Left lobe of liver (tissue), 2 donors: ENCODE measurements at places on chromosomes 7 and 10.

DNA sequence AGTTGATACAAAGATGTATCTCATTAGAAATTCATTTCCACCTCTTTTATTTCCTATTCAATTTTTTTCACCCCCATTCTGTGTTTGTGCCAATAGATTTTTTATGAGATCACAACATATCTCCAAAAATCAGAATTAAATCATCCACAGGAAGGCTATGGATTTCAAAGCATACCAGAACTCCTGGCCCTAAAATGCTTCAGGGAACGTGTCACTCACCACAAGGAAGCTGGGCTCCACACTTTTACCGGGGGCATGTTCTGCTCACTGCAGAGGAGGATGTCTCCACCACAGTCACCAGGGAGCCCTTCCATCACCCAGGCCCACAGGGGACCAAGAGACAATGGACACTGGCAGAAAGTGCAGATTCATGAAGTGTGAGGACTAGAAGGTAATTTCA, 456.8 kb downstream of the KCNMA1 start:
- no peak for DNase-seq

- DNase-seq, result peak; percentile 43
Observed at GRCh38 chr7:128201067-128201689, 39.9 kb upstream of the LEP start.

GRCh38 chr7:47991270-47991669, 11.9 kb upstream of the HUS1 start:
- no peak for DNase-seq

- peak; percentile 79 for DNase-seq
Observed at GRCh38 chr10:114723991-114724715, 66.1 kb upstream of the ABLIM1 start.

GRCh38 chr10:89521368-89521767, 14.0 kb downstream of the SLC16A12 start:
- DNase-seq, result no peak

- DNase-seq, result no peak
Observed at GRCh38 chr7:85186083-85186520, 754 bp downstream of the SEMA3D start.

GRCh38 chr10:62779487-62780248, 24.9 kb upstream of the ADO start:
- DNase-seq, result no peak

DNA sequence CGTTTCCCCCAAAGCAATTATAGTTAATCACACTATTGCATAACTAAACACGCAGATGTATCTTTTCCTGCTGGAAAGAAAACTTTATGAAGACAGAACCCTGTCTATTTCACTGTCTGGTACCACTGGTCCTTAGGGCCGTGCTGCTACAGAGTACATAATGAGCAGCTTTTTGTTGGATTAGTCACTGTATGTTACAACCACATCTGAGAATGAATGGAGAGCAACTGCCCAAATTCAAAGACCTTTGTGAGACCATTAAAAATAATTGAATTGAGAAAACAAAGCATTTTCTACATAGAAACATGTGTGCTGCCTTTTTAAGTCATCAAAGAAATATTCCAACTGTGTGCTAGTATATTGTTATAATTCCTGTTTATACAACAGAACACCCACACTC, 111.3 kb upstream of the SORCS1 start:
- DNase-seq, result no peak

DNA sequence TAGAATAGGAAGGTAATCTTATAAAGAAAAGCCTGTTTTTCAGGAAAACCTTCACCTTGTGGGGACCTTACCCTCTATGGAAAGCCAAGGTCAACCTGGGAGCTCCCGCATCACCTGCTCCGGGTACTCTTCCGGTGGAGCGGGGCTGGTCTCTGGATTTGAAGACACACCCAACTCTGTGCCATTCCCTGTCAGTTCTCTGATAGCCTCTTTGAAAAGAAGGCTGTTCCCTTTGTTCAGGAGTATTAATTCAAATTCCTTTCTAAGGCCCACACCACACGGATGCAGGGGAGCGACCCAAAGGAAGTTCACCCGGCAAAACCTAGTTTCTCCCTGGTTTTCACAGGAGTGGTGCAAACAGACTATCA, 10.7 kb downstream of the CTBP2 start:
- no peak for DNase-seq

DNA sequence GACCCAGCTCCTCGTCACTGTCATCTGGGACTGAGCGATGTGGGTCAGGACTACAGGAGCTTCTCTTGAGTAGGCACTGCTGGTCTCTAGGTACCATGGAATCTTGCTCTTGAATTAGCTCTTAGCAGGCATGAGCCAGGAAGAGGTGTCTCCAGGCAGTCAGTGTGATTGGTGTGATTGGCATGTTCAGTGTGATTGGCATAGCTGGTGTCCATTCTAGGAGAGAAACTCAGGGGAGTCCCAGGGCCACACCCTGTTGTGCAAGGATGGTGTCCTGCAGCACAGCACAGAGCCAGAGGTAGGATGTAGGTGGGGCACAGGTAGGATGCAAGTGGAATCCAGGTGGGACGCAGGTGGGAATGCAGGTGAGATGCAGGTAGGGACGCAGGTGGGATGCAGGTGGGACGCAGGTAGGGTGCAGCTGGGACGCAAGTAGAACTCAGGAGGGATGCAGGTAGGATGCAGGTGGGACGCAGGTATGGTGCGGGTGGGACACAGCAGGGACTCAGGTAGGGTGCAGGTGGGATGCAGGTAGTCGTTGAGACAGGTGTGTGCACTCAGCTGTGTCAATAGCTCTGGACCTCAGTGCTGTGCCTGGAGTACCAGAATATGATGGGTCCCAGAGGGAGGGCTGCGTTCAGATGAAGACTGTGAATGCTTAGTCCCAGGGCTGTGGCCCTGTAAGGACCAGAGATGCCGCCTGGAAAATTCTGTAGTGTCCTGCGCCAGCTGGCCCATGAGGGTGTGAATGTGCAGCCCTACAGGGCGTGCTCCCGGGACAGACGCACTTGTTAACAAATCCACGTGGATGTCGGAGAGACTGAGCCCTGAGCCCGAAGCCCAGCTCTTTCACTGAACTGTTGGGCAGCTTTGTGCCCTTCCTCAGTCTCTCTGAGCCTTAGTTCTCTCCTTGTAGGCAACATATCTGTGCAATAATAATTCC, 248.2 kb upstream of the PITRM1 start:
- peak; percentile 38 for DNase-seq

DNA sequence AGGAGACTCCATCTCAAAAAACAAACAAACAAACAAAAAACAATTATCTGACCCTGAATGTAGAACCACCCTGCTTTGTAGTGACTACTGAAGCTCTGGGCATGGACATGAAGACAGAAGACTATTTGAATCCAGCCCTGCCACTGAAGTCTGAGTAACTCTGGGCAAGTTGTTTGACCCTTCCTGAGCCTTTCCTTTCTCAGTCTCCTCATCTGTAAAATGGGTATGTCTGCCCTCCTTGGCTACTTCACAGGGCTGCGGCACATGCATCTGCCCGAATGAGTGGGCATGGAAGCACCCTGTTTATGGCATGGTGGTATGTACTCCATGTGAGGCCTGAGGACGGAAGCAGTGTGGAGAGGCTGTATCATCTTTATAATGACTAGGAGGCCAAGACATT, 22.2 kb upstream of the MALSU1 start:
- no peak for DNase-seq

- DNase-seq, result no peak
Observed at GRCh38 chr7:50226669-50227068, 77.8 kb upstream of the IKZF1 start.

DNA sequence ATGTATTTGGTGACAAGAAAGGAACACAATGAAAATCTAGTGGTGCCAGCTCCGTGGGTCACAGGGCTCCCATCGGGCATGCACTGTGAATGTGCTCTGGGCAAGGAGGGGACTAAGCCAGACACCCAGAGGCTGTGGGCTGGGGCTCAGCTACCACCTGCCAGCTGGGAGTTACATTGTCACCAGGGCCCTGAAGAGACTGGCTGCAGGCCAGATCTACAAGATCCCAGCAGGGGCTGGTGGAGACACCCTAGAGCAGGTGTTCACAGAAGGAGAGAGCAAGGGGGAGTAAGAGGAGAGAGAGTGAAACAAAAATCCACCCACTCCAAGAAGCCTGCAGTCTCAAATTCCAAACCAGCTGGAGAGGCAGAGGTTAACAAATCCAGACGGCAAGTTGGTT, 116.6 kb upstream of the ADCY1 start:
- no peak for DNase-seq

DNA sequence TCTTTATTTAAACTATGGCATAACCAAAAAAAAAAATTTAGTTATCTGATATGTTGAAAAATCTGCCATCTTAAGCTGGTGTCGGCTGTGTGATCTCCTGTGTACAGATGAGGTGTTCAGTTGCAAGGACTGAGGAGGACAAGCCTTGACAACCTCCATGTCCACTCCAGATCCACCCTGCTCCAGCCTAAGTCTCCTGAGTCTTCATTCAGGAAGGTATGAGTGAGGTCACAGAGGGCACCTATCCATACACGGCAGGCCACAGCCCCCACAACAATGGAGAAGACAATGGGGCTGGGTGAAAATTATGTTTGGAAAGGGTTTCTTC, 16.1 kb downstream of the TARP start:
- DNase-seq, result no peak

DNA sequence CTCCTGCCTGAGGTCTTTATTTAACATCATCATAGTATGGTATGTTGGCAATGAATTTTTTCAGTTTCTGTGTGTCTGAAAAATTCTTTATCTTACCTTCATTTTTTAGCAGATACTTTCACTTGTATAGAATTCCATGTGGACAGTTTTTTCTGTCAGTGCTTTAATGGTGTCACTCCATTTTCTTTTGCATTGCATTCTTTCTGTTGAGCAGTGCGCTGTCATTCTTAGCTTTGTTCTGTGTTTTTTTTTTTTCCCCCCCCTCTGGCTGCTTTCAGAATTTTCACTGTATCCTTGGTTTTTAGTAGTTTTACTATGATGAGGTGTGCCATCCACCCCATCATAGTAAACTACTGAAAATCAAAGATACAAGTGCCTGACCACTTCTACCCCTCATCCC, 120.7 kb downstream of the LRMDA start:
- DNase-seq, result no peak

DNA sequence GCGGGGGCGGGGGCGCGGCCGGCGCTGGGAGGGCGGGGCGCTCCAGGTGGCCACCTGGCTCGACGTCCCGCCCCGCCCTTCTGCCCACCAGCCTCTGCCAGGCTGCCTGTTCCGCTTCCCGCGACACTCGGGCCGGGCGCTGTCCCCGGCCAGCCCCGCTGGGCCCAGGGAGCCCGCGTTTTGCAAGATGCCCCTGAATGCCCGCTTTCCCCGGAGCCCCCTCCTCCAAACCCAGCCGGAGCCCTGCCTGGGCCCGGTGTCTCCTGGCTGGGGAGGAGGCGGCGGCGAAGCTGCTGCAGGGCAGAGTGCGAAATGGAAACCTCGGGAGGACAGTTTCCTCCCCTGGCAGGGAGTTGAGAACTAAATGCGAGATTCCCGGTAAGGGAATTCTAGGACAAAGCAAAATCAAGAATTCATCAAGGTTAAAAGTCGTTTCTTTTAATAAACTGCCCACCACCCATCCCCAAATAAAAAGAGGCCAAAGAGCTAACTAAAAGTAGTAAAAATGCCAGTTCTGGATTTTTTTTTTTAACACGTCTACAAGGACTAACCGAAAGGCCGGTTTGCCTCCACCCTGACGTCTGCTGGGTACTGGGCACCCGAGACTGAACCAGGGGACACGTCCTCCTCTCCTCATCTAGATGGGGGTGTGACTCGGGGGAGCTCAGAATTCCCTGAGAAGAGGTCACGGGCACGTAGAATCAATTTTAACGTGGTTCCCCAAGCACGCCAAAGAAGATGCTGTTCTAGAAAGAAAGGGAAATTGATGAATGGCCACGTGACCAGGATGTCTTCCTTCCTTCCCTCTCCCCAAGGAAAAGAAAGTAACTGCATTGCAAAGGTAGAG, 200.4 kb upstream of the NFE2L3 start:
- DNase-seq, result peak; percentile 54

- no peak for DNase-seq
Observed at GRCh38 chr7:2393706-2394105, 9.7 kb upstream of the CHST12 start.

GRCh38 chr7:25578991-25579777, 350.9 kb upstream of the NPVF start:
- no peak for DNase-seq

GRCh38 chr7:18163091-18163490, 135.4 kb upstream of the PRPS1L1 start:
- DNase-seq, result no peak

GRCh38 chr7:12802070-12802469, 114.6 kb downstream of the ARL4A start:
- no peak for DNase-seq

DNA sequence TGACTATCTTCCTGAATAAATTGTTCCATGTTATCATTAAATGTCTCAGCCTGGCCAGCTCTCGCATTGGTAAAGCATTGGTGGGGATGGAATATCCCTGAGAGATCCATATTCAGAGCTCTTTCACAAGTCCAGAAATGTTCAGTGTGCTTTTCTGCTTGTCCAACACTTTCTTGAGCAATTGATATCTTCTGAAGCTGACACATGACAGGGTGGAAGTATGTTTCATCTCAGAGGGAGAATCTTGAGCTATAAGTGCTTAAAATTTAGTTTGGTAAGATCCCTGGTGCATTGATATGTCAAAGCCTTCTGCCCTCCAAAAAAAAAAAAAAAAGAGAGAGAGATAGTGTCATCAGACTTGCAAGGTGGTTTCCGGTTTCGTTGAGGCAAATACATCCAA, 7.4 kb downstream of the IFIT3 start:
- DNase-seq, result no peak

DNA sequence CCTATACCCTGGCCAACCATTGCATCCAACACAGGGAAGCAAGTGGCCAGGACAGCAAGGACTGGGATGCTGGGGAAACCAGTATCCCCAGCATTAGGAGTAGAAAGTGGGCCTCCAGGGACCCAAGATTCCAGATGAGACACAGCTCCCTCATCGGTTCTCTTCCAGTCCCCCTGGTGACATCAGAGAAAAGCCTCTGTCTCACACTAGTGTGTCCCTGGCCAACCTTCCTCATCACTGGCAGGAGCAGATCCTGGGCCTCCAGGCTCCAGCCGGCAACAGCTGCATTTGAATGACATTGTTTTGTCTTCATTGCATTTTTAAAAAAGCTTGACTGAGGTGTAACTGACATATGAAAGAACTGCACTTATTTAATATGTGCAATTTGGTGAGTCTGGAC, 177.3 kb upstream of the LYZL2 start:
- DNase-seq, result no peak

DNA sequence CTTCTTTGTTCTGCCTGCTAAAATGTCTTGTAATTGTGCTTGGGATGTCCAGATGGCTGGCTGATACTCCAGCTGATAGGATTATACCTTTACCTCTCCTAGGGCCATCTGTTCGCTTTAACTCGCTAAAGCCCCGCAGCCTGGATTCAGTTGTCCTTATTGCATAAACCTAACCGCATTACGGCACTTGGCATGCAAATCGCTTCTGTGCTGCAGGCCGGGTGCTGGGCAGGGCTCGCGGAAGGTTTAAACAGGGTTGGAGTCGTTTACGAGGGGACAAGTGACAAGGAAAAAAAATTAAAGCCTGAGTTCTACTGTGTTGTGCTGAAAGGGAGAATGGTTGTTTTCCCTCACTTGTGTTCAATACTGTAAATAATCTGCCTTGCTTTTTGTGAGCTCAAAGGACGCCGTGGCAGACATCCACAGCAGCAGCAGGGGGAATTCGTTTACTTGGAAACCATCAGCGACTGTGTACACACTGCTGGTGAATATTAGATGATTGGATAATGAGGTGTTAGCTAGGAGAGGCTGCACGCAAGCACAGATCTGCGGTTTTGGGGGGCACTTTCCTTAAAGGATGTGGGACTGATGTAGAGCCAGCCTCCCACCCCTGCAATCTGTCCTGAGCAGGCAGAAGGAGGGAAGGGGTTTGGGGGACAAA, 93.0 kb downstream of the EBF3 start:
- no peak for DNase-seq

- no peak for DNase-seq
Observed at GRCh38 chr10:30256084-30256483, 93.0 kb downstream of the MTPAP start.
